Caco-2 (cell line): ENCODE measurements at places on chromosomes 2 and 18.

GRCh38 chr2:12579018-12579417, 137.7 kb upstream of the TRIB2 start:
- DNase-seq: no peak
- no peaks in the 10 kb centered on the region for H3K27me3 ChIP-seq
- no peak overlapping the region for H3K4me3 ChIP-seq
- no peaks in the 10 kb centered on the region for H3K36me3 ChIP-seq
- H3K27ac ChIP-seq: no peak overlapping the region
- no peaks in the 10 kb centered on the region for H3K4me1 ChIP-seq

GRCh38 chr18:24500766-24501165, 40.3 kb downstream of the HRH4 start:
- H3K27ac ChIP-seq: peak overlapping the region; percentile 58
- peaks cover 13% of the 10 kb centered on the region for H3K4me1 ChIP-seq
- DNase-seq: no peak
- H3K4me3 ChIP-seq: no peak overlapping the region

- no peak overlapping the region for H3K27ac ChIP-seq
- H3K36me3 ChIP-seq: no peaks in the 10 kb centered on the region
- no peak for DNase-seq
- no peaks in the 10 kb centered on the region for H3K27me3 ChIP-seq
Measured at GRCh38 chr2:11705063-11705462, 35.1 kb upstream of the NTSR2 start.

DNA sequence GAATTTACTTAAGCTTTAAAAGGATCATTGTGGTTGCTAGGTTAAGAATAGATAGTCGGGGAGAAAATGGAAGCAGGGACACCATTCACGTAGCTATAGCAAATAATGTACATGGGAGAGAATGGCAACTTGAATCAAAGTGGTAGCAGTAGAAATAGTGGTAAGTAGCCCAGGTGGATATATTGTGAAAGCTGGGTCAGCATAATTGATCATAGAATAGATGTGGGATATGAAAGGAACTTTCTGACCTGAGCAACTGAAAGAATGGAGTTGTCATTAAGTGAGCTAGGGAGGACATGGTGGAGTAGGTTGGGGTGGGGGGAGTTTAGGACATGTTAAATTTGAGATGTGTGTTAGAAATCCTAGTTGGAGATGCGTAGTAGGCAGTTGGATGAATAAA, 2.2 kb downstream of the SGO2 start:
- no peak for DNase-seq
- no peak overlapping the region for H3K27ac ChIP-seq
- no peak overlapping the region for H3K4me3 ChIP-seq
- H3K27me3 ChIP-seq: no peaks in the 10 kb centered on the region
- H3K36me3 ChIP-seq: no peaks in the 10 kb centered on the region

DNA sequence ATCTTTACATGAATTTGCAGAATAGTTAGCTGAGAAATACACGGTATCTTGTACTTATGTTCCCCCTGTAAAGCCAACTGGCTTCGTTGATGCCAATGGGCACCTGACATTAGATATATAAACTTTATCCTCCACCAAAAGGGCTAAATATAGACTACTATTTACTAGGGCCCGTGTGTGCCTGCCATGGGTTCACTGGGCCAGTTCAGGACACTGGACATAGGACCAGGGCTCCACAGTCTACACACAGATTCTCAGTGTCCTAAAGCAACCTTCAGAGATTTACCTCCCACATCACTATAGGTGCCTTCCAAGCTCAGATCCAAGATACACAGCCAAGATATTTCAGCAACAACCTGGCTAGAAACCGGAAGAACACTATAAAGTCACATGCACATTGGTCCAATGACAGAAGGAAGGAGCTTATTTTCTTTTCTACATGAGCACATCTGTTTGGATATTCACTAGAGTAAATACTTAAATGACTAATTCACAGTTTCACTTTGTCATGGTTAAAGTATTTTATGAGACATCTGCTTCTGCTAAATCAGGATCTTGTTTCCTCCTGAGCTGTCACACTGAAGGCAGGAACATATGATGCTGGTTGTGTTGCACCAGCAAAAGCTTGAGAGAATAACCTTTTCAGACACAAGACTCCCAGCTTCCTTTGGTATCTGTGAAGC, 95.1 kb downstream of the MYO5B start:
- no peaks in the 10 kb centered on the region for H3K4me1 ChIP-seq
- H3K36me3 ChIP-seq: no peaks in the 10 kb centered on the region
- no peaks in the 10 kb centered on the region for H3K27me3 ChIP-seq
- no peak overlapping the region for H3K27ac ChIP-seq
- DNase-seq: no peak
- H3K4me3 ChIP-seq: no peak overlapping the region

DNA sequence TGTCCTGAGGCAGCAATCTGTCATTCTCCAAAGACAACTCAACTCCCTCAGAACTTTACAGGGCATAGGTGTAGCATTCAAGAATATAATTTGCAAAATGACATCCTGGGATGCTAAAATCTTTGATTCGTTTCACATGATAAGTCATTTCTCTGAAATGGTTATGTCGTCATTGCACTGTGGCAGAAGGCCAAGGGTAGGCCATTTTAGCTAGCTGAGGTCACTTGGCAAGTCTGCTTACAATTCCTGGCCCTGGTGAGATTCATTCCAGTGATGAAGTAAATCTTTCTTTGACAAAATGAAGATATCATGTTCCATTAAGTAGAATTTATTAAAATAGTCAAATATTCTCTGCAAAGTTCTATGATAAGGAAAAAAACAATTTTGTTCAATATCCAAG, 1410.3 kb upstream of the LRRTM1 start:
- no peak for DNase-seq
- no peaks in the 10 kb centered on the region for H3K36me3 ChIP-seq
- no peak overlapping the region for H3K27ac ChIP-seq
- no peak overlapping the region for H3K4me3 ChIP-seq

DNA sequence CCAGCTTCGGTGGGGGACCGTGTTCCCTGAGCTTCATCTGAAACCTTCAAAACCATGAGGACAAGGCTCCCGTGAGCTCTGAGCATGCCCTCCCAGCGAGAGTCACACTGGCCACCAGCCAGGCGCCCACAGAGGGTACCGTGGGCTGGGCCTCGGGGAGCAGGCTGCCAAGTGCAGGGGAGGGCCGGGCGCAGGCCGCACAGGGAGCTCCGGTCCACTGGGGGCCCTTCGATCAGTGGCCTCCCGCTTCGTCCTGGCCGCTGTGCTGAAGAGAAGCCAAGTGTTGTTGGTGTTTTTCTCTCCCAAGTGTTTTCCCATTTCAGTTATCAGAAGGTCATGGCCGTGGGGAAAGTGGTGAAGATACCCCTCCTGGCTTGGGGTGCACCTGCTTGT, 144.4 kb downstream of the PTGR3 start:
- H3K27me3 ChIP-seq: no peaks in the 10 kb centered on the region
- H3K27ac ChIP-seq: no peak overlapping the region
- H3K4me3 ChIP-seq: no peak overlapping the region
- no peak for DNase-seq

DNA sequence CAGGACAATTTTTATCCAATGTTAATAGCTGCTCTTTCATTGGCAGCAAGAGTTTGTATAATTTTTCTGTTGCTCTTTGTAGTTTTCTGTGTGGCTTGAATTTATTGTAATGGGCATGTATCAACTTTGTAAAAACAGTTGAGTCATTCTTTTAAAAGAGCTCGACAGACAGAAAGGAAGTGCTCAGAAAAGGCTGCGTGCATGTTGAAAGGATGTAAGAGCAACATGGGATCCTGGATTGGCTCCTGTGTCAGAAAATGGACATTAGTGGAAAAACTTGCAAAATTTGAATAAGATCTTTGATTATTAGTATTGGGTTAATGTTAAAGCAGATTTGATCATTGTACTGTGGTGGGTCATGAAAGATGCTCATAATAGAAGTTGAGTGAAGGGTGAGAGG, 93.3 kb upstream of the CDC42EP3 start:
- no peak overlapping the region for H3K4me3 ChIP-seq
- no peak overlapping the region for H3K27ac ChIP-seq
- H3K27me3 ChIP-seq: no peaks in the 10 kb centered on the region
- DNase-seq: no peak
- H3K36me3 ChIP-seq: no peaks in the 10 kb centered on the region

GRCh38 chr2:57876313-57876712, 170.3 kb upstream of the VRK2 start:
- H3K36me3 ChIP-seq: no peaks in the 10 kb centered on the region
- no peak overlapping the region for H3K27ac ChIP-seq
- no peak for DNase-seq
- no peaks in the 10 kb centered on the region for H3K27me3 ChIP-seq
- H3K4me1 ChIP-seq: peaks cover 2% of the 10 kb centered on the region
- H3K4me3 ChIP-seq: no peak overlapping the region

- no peak for DNase-seq
- no peaks in the 10 kb centered on the region for H3K36me3 ChIP-seq
- H3K4me3 ChIP-seq: no peak overlapping the region
- H3K27ac ChIP-seq: no peak overlapping the region
- no peaks in the 10 kb centered on the region for H3K27me3 ChIP-seq
- no peaks in the 10 kb centered on the region for H3K4me1 ChIP-seq
Measured at GRCh38 chr2:111678651-111679050, 205.3 kb downstream of the ANAPC1 start.

DNA sequence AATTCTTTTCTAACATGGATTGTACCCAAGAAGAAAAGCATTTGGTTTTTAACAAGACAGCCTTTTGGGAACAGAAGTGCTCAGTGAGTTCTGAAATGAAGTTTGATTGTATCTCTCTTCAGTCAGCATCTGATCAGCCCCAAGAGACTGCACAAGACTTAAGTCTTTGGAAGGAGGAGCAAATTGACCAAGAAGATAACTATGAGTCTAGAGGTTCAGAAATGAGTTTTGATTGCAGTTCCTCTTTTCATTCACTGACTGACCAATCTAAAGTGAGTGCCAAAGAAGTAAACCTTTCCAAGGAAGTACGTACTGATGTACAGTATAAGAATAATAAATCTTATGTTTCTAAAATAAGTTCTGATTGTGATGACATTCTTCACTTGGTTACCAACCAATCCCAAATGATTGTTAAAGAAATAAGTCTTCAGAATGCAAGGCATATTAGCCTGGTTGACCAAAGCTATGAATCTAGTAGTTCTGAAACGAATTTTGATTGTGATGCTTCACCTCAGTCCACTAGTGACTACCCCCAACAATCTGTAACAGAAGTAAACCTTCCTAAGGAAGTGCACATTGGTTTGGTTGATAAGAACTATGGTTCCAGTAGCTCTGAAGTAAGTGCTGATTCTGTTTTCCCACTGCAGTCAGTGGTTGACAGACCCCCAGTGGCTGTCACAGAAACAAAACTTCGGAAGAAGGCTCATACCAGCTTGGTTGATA, 31.2 kb downstream of the ZDBF2 start:
- DNase-seq: no peak
- H3K27me3 ChIP-seq: no peaks in the 10 kb centered on the region
- H3K4me3 ChIP-seq: no peak overlapping the region
- H3K27ac ChIP-seq: no peak overlapping the region
- H3K4me1 ChIP-seq: no peaks in the 10 kb centered on the region
- H3K36me3 ChIP-seq: no peaks in the 10 kb centered on the region

DNA sequence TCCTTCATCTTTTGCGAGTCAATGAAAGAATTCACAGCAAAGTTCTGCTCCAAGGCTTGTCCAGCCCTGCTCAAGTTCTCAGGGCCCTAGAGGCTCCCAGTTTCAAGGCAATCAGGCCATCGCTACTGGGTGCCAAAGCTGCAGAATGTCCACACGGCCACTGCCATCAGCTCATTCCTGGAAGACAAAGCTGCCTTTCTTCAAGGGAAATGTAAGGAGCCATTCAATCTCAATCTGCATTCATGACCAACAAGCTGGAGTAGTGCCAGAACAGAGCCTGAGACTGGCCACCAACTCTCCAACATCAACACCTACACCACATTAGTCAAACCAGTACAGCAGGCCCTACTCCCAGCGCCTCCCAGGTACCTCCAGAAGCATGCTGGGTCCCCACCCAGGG, 202.2 kb downstream of the TCF4 start:
- DNase-seq: no peak
- no peaks in the 10 kb centered on the region for H3K36me3 ChIP-seq

DNA sequence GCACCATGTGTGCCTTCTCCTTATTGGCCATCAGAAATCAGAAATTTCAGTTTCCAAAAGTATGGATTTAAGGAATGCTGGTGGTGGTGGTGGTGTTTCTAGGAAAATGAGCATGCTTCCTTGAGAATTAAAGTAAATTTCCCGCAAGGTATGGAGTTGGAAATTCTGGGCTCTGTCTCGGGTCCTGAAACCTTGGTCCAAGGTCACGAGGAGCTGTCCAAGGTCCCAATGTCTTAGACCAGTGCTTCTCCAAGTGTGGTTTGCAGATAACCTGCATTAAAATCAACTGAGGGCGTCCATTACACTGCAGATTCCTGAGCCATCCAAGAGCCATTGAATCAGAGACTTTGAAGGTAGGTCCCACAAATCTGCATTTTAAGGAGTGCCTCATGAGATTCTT, 210.9 kb upstream of the PKDCC start:
- no peak overlapping the region for H3K4me3 ChIP-seq
- H3K27ac ChIP-seq: no peak overlapping the region
- peak; percentile 64 for DNase-seq
- no peaks in the 10 kb centered on the region for H3K4me1 ChIP-seq
- no peaks in the 10 kb centered on the region for H3K27me3 ChIP-seq

DNA sequence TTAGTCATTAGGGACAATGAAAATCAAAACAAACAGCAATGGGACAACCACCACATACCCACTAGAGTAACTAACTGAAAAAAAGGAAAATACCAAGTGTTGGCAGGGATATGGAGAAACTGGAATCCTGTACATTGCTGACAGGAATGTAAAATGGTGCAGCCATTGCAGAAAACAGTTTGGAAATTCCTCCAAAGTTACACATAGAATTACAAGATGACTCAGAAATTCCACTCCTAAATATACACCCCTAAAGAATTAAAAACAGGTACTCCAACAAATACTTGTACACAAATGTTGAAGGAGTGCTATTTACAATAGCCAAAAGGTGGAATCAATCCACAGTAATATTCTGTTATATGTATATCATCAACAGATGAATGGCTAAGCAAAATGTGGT, 110.9 kb downstream of the ROCK1 start:
- no peaks in the 10 kb centered on the region for H3K36me3 ChIP-seq
- no peak for DNase-seq
- H3K27me3 ChIP-seq: no peaks in the 10 kb centered on the region

GRCh38 chr18:46621871-46622270, 35.1 kb downstream of the LOXHD1 start:
- H3K27ac ChIP-seq: no peak overlapping the region
- no peaks in the 10 kb centered on the region for H3K36me3 ChIP-seq
- no peak for DNase-seq
- no peak overlapping the region for H3K4me3 ChIP-seq
- H3K4me1 ChIP-seq: no peaks in the 10 kb centered on the region
